NCI-H510A treated with DMSO at 0.1 percent for 48 hours (cell line): ENCODE measurements at places on chromosomes 4 and X.

DNA sequence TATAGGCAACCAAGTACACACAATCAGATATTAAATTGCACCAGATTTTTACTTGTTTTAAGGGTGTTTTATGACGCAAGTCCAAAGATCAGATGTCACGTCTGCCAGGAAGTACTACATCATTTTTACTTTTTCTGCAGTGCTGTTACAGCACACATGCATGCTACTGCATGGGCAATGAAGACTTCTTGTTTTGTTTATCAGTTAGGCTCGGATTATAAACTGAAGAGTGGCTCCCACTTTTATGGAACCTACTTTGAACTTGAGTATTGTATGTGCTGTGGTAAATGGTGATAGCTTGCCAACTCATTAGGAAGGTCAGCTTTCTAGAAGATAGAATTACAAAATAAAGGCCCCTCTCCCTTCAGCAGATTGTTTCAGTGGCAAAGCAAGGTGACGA, 131.6 kb downstream of the CEP135 start:
- no peak for DNase-seq

- no peak for DNase-seq
These were observed 217.1 kb upstream of the STS start for GRCh38 chrX:6930307-6930849.

GRCh38 chrX:34859191-34859590, 83.4 kb upstream of the FAM47B start:
- peak; percentile 51 for DNase-seq

GRCh38 chr4:98656443-98656842, 2.0 kb downstream of the TSPAN5 start:
- DNase-seq, result no peak

DNA sequence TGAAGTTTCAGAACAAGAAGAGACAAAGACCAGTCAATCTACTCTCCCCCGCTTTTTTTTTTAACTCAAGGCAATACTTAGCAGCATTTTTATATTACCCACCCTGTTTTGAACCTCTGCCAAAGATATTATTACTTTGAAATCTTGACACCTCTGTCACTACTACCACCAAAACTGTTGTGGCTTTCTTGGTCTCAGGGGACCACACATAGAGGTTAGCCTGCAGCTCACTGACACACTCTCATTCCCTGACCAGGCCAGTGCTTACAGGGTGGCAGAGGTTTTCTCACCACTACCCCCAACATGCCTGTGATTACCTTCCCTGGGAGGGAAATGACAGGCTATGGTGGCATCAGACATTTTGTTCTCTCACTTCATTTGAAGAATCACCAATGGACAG, 137.4 kb upstream of the STIM2 start:
- DNase-seq, result no peak

- DNase-seq, result no peak
These were observed 6.7 kb upstream of the USP11 start for GRCh38 chrX:47226071-47226470.

DNA sequence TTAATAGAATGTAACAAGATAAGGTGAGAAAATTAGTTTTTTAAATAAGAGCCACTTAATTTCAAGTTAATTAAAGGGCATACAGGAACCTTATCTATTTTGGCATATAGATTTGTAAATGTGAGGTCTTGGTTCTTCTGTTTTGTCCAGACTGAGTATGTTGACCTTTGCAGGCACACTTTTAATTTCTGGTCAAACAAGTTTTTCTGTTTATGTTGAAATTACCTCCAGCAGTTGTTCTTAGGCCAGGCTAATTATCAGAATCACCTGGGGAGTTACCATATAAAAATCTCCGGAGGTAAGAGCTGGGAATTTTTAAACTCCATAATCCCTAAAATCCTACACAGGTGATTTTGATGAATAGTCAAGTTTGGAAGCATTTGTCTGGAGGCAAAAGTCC, 227.4 kb upstream of the ANKRD50 start:
- peak; percentile 13 for DNase-seq

DNA sequence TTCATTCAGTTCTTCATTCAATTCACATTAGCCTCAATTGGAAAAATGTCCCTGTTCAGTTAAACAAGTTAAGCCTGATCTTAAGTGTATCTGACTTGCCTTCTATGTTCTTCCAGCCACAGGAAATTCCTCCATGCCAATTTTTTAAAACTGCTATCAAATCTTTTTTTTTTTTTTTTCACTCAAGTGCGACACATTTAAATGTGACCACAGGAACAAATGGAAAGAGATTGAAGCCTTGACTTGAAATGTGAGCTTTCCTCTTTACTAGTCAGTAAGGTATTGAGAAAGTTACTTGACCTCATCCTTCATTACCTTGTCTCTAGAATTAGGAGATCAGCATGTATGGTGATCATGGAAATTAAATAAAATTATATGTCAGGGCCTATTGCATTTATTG, 165.1 kb downstream of the SLIT2 start:
- no peak for DNase-seq

DNA sequence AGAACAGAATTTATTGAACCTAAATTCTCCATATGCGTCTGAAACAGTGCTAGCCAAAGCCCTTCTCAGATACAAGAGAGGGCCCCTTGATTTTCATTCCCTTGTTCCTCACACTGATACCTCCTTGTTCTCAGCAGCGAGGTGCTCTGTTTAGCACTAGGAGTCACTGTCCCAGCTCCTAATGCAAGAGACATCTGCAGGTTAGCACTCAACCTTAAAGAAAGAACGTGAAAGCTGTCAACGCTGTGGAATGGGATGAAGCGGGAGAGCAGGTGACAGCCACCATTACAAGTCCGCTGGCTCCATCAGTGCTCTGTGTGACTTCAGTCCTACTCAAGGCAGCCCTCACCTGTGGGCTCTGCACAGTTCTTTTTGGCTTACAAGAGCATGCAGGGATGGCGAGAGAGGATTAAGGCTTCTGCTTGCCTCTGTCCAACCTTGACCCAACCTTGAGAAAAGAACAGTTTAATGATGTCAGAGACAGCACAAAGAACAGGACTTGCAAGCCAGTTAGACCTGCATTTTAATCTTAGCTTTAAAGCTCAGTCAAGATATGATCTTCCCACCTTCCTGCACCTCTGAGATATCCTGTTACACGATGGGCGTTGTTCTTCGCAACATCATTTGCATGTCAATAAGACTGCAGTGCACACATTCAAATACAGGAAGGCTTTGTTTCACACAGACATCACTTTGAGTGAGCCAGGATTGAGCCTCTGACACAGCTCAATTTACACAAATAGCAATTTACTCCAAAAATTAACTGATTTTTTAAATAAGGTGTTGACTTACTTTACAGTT, 95.1 kb downstream of the ARSF start:
- DNase-seq, result peak; percentile 36

DNA sequence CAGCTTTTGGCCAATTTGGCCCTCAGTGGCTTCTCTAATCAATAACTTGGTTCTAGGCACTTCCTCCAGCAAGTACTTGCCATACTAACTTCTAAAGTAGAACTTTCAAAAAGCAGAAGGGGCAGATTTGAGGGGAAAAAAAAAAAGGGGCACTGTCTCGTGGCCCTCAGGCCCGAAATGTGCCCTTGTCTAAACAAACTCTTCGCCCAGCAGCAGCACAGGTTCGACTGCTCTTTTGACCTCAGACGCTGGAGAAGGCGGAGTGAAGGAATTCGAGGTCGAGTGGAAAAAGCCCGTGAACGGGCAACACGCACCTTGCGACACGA, 775 bp downstream of the GRPEL1 start:
- DNase-seq, result no peak

DNA sequence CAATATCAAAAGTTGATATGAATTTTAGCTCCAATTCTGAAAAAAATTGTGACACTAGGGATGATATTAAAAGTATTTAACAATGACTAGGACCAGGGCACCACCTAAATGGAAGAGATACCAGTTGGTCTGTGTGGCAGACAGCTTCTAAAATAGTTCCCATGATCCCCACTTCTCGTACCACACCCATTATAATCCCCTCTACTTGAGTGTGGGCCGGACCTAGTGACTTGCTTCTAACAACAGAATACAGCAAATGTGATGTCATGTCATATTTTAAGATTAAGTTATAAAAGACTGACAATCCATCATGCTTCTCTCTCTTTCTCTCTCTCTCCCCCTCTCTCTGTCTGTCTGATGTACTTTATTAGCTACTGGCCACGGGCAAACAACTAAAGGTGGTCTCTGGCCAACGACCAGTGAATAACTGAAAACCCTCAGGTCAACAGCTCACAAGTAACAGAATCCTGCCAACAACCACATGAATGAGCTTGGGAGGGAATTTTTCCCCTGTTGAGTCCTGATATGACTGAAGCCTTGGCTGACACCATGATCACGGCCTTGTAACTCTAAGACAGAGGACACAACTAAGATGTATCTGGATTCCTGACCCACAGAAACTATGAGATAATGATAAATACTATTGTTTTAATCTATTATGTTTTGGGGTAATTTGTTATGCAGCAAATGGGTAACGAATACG, 34.4 kb downstream of the FAM13A start:
- no peak for DNase-seq

GRCh38 chrX:101208152-101208905, 11.3 kb upstream of the DRP2 start:
- no peak for DNase-seq

GRCh38 chrX:47061238-47061919, 16.9 kb upstream of the RGN start:
- no peak for DNase-seq

GRCh38 chr4:99654361-99654761, 3.3 kb downstream of the C4orf54 start:
- DNase-seq, result no peak

DNA sequence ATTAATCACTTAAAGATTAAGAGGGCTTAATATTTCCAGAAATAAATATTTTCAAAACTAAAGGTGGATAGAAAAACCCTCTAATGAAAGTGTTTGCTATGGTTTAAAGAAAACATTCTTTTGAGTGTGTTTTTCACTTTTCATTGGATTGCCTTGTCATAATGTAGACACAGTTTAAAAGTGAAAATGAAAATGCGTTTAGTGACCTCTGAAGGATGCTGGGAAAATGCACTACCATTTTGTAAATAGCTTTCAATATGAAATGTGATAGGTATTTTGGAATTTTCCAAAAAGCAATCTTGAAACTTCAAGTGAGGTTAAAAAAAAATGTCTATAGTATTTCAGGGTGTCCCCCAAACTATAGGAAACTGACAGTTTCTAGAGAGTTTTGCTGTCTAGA, 642.2 kb downstream of the C4orf33 start:
- no peak for DNase-seq

DNA sequence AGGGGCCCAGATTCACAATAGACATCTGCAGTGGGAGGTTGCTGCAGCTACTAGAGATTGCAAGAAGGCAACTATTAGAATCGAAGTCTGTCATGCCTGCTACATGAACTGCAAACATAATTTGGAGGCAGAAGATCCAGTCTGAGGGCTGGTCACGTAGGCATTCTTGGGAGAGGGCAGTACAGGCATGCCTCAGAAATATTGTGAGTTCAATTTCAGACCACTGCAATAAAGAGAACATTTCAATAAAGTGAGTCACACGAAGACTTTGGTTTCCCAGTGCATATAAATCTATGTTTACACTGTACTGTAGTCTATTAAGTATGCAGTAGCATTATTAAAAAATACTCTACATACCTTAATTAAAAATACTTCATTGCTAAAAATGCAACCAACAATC, 585.8 kb upstream of the FAT1 start:
- DNase-seq, result no peak

DNA sequence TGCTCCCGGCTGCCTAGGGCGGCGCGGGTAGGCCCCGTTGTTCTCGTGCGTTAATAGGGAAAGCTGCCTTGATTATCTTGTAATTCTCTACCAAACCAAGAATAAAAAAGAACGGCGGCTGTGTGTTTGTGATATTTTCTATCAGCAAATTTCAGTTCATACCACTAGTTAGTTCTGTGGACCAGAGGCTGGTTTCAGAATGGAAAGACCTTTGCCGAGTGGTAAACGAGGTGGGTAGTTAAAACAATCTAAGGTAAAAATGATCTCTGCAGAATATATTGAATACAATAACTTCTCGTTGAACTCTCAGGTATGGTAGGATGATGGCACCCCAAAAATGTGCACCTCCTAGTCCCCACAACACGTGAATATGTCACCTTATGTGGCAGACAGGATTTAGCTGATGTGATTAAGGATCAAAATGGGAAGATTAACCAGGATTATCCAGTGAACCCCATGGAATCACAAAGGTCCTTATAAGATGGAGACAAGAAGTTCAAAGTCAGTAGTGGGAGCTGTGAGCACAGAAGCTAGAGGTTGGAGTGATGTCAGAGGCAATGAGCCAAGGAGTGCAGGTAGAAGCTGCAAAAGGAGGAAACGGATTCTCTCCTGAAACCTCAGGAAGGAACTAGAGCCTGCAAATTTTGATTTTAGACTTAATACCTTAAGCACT, 574 bp upstream of the CFAP97 start:
- DNase-seq, result peak; percentile 31

DNA sequence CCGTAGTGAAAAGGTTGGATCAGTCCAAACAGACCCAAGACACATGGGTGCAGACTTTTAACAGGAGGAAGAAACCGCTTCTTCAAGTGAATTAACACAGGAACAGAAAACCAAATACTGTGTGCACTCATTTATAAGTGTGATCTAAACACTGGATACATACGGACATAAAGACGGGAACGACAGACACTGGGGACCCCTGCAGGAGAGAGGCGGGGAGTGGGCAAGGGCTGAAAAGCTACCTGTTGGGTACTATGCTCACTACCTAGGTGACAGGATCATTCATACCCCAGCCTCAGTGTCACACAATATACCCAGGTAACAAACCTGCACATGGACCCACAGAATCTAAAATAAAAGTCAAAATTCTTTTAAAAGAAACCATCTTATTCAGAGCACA, 326.0 kb upstream of the NOCT start:
- DNase-seq, result no peak

- DNase-seq, result no peak
These were observed 111.5 kb downstream of the ASB9 start for GRCh38 chrX:15158350-15158735.

DNA sequence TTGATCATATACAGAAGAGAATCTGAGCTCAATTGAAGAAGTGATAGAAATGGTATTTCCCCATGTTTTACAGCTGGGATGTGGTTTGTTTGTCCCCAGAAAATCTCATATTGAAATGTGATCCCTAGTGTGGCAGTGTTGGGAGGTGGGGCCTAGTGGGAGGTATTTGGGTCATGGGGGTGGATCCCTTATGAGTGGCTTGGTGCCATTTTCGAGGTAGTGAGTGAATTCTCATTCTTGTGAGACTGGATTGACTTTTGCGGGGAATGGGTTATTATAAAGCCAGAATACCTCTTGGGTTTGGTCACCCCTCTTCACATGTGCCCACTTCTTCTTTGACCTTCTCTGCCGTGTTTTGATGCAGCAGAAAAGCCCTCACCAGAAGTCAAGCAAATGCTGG, 29.6 kb upstream of the PAGE1 start:
- no peak for DNase-seq

GRCh38 chrX:135086197-135086854, 34.0 kb downstream of the ETDB start:
- DNase-seq, result peak; percentile 54
